GM12878 (cell line): ENCODE measurements at places on chromosomes 13 and 19. TPM values are rescaled to one million over a fixed set of nuclear protein-coding genes. Genes with fewer than 3 reads are reported as not detected.

GRCh38 chr13:109761695-109762094 is 24.7 kb downstream of the IRS2 start:
- no peak for DNase-seq

GRCh38 chr13:32828711-32829110 is 187.5 kb upstream of the KL start:
- no peak for DNase-seq

Gene ZNF221
- 0.46 and 0.51 TPM in 2 replicates for total RNA-seq

DNA sequence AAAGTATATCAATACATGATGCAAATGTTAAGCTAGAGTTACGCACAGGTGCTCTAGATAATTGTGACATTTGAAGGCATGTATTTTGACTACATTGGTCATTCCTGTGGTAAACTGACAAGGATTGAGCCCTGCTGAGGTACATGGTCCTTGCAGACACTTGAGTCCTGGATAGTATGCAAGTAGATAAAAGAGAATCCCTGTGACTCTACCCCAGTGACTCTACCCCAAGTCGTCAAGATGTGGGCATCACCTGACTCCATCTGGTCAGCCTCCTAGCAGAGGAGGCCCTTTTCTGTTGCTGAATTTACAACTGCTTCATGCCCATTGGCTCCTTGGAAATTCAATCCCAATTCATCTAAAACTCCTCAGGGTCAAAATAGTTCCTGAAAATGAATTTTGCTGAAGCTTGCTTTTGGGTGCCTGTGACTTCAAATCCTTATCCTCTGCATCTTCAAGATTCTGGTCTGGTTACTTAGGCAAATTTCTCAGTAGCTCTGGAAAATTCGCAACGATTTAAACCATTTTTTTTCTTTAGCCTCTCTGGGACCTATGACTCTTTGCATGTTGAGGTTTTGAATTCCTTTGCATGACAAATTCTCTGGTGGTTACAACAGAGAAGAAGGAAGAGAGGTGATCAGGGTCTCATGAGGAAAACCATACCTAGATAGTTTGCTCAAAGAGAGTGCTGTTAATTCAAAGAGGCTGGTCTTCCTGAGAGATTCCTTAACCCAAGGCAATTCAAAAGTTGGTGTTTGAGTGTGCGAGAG is 422.1 kb downstream of the FGF9 start:
- no peak for DNase-seq

GRCh38 chr19:1455336-1456120 is 5.6 kb downstream of the APC2 start:
- DNase-seq, result no peak

Gene C5AR2
- total RNA-seq, result not detected in 2 replicates

- DNase-seq, result no peak
Observed at GRCh38 chr13:72495681-72496080, 231.7 kb downstream of the MZT1 start.

Gene CBARP
- total RNA-seq, result 0.59 and 0.61 TPM in 2 replicates

Gene CGB2
- not detected in 2 replicates for total RNA-seq

- DNase-seq, result no peak
Observed at GRCh38 chr19:49677231-49677900, at the start of gene PRMT1. TSS of gene PRMT1 (plus strand) at chr19:49677271. CDS start at chr19:49677281, 10 bp downstream.

DNA sequence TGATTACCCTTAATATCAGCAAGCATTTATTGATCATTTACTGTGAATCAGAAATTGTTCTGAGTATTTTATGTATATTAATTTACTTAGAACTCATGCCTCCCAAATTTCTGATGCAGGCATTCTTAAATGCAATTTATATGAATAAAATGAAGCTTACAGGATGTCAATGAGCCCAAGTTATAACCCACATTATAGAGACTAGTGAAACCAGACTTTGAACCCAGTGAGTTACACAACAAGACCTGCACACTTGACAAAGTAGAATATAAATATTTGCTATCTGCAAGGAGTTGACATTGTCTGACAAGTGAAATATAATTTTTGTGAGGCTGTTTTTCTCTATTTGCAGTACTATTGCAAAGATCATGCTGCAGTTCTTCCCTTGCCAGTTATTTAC is 656.0 kb downstream of the GPC5 start:
- no peak for DNase-seq

- no peak for DNase-seq
Observed at GRCh38 chr13:97521726-97522125, 87.8 kb downstream of the RAP2A start.
